ENCODE measurements at places on chromosomes 3 and 15.

- DNase-seq = no peak
These were observed 57.2 kb downstream of the KIF9 start for GRCh38 chr3:47225310-47225906.

DNA sequence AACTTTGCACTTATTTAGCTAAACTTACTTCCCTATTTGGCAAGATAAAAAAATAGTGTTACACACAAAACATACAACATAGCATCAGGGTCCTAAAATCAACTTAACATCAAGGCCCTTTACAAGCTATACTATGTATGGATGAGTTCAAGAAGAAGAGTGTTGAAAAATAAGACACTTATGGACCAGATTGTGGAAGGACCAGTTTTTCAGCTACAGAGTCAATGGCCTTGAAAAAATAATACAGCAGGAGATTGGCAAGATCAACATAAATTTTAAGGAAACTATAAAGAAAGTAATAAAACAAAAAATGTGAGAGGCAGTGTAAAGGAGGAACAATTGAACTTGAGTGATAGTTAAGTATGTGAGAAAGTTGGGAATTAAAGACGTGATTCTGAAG, 66.3 kb upstream of the BBX start:
- DNase-seq = no peak

DNA sequence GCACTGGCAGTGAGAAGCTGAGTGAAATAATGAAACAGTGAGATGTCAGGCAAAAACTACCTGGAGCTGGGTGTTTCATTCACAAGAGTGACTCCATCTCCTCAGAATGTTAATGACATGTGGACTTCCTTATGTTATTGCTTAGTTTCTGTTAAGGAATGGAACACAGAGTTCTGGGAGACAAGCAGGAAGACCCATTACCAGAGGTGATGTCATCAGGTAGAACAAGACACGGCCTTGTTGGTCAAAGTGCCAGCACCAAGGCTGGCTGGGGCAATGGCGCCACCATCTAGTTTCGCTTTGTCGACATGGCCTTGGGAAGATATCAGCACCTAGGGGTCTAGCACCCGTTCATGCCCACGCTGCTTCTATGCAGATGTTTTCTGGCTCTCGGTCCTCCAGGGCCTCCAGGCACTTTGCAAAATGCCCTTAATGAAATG, 252.2 kb downstream of the FAM43A start:
- no peak for DNase-seq

- no peak for DNase-seq
These were observed 40.4 kb downstream of the GOLGA6A start for GRCh38 chr15:74041777-74042435.

- no peak for DNase-seq
These were observed 225.8 kb upstream of the ICE2 start for GRCh38 chr15:60704717-60705116.

DNA sequence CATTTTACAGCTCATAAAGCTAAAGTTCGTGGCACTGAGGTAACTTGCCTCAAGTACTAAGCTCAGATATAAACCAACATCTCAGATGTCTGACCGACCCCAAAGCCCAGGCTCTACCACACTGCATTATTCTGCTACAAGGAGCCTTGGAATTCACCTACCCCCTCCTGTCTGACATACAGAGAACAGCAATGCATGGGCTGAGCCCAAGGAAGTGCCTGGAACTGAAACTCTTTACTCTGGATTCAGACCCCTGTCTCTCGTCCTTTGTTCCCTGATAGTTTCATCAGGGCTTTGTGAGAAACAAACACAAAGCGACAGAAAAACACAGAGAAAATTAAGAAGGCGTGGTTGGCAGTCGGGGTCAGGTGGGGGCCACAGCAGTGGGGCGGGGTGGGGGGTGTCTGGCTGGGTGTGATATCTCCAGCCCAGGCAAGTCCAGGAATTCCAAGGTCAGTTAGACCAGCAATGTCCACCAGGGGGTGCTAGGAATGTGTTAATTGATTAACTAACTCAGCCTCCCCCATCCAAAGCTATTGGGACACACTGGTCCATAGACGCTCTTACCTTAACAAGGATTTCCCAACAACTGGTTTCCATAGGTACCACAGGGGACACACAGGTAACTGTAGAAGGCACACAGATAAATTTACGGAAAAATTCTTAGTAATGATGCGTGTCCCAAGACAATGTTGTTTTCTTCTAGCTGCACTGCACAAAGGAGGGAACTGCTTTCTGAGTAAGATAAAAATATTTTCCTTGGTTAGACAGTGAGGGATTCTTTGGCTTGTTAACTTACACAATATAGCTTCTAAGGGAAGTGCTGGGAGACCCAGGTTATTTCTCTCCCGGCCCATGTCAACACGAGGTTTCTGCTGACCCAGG, 18.8 kb upstream of the SSUH2 start:
- DNase-seq = no peak

GRCh38 chr3:25565807-25566206, 98.9 kb downstream of the TOP2B start:
- no peak for DNase-seq

DNA sequence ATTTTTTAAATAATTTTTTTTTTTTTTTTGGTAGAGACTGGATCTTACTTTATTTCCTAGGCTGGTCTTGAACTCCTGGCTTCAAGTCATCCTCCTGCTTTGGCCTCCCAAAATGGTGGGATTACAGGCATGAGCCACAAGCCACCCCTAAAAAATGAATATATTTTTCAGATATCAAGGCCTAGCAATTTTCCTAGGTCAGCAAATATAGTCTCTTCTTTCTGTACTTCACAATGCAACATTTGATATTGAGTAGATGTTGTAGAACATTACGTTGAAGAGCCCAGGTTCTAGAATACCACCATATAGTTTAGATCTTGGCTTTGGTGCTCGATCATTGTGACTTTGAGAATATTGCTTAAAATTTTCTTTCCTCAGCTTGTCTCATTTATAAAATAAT, 437.9 kb downstream of the CNTN4 start:
- DNase-seq = no peak

GRCh38 chr3:13144163-13145023, 71.2 kb upstream of the IQSEC1 start:
- no peak for DNase-seq

- DNase-seq = no peak
These were observed 7.0 kb upstream of the FES start for GRCh38 chr15:90877315-90877714.

GRCh38 chr3:117589454-117589853, 879.9 kb downstream of the TUSC7 start:
- DNase-seq = no peak

DNA sequence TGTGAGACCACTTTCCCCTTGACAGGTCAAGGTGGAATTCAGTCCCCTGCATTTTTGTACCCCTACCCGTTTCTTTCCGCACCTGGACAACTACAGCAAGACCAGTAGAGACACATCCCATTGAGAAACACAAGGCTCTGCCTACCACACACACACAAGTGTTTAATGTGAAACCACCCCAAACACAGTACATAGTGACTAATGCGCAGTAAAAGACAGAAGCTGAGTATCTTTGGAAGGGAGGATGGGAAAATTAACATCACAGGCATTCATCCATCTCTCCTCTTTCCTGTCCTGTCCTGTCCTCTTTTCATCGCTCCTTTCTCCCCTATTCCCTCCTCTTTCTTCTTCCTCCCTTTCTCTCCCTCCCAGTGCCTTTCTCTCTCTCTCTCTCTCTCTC, 64.8 kb downstream of the SCN11A start:
- DNase-seq = no peak

GRCh38 chr3:24352893-24353553, 141.6 kb downstream of the THRB start:
- no peak for DNase-seq

DNA sequence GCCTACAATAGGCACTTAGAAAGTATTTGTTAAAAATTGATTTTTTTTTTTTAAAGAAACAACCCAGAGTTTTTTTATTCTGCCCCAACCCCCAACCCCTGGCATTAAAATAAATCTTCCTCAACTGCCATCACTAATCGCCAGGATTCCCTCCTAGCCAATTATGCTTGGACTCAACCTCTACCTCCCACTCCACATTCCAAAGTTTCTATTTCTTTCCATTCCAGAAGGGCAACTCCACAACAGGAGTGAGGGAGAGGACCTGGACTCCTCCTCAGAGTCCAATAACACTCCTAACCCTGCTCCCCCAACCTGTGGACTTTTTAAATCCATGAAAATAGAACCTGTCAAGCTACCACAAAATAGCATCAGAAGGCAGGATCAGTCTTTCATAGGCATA, 99.4 kb downstream of the ADAMTS9 start:
- no peak for DNase-seq

DNA sequence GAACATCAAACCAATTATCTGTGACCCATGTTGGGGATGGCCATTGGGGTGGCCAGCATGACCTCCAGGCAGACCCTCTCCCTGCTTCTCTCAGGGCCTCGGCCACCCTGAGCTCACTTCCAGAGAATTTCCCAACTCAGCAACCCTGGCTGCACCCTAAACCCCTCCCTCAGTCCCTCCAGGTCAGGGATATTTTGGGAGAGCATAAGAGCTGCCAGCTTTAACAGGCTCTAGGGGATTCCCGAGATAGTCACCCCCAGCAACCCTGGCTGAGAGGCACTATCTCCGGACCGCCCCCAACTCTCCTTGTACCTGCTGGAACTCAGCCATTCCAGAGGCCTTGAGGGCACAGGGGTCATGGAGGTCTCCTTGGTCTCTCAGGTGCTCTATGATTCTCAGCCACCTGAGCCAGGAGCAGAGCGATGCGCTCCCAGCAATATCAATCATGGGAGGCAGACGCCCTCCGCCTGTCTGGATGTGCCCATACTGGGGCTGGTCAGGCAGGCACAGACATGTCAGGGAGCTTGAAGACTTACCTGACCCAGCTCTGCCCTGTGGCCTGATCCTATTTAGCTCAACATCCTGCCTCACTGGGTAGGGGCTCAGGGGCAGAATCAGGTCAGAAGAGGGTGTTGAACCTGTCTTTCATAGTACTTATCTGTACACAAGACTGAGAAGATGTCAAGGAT, 34.9 kb upstream of the CILP start:
- DNase-seq = no peak

GRCh38 chr3:48664929-48665328, 2.2 kb upstream of the CELSR3 start:
- DNase-seq = no peak
